ENCODE measurements at places on chromosomes 1 and 21.

- DNase-seq, result no peak
Measured at GRCh38 chr21:28253961-28254360, 738.7 kb downstream of the LTN1 start.

DNA sequence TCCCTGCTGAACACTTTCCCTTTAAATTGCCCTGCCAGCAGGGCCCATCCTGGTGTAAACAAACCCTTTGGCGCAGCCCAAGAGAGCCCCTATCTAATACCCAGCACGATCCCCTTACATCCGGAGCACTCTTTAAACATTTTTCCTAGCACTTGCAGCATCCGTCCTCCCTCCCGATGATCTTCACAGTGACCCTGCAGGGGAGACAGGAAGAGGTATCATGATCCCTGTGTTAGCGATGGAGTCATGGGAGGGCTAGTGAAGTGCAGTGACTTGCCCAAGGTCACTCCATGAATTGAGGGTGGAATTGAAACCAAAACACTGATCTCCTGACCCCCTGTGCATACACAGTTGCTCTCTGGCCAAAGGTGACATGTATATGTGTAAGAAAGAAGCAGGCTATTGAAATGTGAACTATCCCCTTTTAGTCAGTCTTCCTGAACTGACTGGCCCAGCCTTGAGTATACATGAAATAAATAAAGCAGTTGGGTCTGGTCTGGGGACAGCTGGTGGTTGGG is 9.8 kb upstream of the KCNQ4 start:
- no peak for DNase-seq

- no peak for DNase-seq
Measured at GRCh38 chr1:191592039-191592438, 566.2 kb upstream of the RGS18 start.

DNA sequence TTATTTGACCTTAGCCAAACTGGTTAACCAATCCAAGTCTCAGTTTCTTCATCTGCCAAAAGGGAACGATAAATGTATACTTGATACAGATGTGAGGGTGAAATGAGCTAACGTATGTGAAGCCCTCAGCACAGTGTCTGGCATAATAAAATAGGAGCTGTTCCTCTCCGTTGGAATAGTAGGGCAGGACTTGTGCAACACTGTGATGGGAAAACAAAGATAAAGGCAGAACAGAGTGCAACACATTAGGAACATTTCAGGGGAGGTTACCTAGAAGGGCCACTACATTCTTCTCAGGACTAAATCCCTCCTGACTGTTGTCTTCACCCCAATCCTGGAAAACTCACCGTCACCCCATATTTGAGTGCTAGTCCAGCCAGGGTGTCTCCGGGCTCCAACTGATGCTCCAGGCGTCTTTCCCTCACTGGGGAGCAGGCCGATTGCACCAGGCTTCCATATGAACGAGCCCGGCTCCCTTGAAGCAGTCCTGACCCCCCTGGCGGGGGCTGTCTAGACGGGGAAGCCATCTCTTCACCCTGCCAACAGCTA is 896 bp downstream of the LYSMD1 start:
- DNase-seq, result peak; percentile 58

GRCh38 chr1:84997667-84998600 is 1.0 kb upstream of the MCOLN2 start:
- DNase-seq, result peak; percentile 69

DNA sequence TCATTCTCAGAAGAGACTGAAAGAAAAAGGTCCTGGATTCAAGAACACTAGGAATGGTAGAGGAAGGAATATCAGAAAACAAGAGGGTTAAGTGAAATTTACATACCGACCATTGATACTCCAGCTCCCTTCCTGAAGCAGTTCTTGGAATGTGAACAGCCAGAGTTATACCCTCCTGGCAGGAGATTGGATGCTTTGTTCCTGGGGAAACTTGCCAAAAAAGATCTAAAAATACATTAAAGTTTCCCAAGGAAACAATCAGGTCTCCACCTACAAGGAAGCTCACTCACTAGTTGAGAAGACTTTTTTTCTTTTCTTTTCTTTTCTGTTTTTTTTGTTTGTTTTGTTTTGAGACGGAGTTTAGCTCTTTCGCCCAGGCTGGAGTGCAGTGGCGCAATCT is 91.1 kb downstream of the HLX start:
- no peak for DNase-seq

- no peak for DNase-seq
Measured at GRCh38 chr1:24424207-24424606, 8.6 kb downstream of the NIPAL3 start.

GRCh38 chr1:245330951-245331350 is 176.2 kb downstream of the KIF26B start:
- DNase-seq, result no peak

GRCh38 chr1:174999936-175000696 is at the start of gene CACYBP:
Gene CACYBP, plus strand, starts transcription at chr1:174999947. Its CDS starts 234 bp downstream, at chr1:175000181.
- peak; percentile 94 for DNase-seq

DNA sequence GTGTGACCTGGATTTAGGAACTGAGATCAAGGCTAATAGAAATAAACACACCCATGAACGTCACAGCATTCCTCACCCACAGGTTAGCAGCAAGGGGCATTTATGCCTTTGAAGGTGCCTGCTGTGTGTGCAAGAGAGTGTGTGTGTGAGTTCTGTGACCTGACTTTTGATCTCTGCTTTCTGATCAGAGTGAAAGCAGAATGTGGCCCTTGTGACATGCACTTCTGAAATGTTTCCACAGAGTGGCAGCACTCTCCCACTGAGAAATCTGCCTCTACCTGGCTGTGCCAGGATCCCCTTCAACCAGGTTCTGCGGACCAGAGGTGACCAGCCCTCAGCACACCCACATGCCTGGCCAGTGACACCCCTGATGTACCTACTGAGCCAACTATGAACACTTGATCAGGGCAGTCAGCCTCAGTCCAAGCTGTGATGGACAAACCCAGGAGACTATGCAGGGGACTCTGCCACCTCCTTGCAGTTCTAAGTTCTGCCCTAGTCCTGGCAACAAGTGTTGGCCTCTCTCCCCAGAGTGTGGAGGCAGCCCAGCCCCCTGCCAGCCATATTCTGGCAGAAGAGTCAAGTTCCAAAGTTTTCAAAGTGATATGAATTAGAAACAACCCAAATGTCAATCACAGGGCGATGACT is 41.0 kb downstream of the RXRG start:
- peak; percentile 33 for DNase-seq

GRCh38 chr21:43893536-43894205 is 28.6 kb downstream of the AGPAT3 start:
- DNase-seq, result no peak

DNA sequence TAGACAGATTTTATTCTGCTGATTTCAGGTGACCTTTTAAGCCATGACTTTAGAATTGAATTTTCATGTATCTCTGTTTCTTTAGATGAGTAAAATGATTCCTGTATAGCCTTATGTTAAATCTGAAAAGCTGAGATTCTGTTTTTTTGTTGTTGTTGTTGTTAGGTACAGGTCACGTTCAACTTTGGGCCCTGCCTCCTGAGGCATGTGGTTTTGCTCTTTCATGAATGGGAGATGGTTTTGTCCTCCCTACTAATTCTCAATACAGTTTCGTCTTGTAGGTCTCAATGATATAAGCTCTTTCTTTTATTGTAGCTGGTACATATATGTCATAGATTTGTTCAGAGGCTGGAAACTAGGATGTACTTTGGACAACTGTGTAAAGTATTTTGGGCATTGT is 79.6 kb downstream of the CDC14A start:
- DNase-seq, result no peak

DNA sequence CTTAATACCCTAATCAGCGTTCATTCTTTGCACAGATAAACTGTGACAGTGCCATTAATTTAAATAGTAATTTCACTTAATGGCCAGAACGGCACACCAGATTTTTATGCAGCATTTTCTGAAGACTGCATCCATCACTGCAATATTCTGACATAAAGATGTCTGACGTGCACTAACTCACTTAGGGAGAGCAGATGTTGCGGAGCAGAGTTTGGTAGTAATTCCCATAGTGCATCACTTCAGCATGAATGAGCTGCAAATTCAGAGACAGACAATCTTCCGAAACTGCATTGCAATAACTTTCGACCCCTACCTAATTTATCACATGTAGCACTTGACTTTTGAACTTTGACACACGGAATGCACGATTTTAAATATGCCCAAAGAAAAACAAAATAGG is 225.3 kb downstream of the KCTD3 start:
- no peak for DNase-seq

GRCh38 chr1:204294357-204294756 is 65.4 kb downstream of the PLEKHA6 start:
- DNase-seq, result no peak
